ENCODE measurements at places on chromosomes 1 and 21.

DNA sequence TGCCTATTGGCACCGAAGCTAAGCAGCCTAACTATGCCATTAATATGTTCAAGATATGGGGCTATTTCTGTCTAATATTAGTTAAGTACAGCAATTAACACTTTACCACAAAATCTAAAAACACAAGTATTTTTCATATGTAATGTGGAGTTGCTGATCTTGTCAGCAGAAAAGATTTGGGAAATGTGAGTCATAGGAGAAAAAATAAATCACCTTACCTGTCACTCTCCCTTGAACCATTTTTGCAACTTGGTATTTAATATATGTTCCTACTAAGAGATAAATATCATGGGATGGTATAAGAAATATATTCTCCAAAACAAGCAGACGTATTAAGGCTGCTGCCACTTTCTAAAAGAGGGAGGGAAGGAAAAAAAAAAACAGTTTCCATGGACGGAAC is 17.0 kb downstream of the NUP210L start:
- no peak for DNase-seq

DNA sequence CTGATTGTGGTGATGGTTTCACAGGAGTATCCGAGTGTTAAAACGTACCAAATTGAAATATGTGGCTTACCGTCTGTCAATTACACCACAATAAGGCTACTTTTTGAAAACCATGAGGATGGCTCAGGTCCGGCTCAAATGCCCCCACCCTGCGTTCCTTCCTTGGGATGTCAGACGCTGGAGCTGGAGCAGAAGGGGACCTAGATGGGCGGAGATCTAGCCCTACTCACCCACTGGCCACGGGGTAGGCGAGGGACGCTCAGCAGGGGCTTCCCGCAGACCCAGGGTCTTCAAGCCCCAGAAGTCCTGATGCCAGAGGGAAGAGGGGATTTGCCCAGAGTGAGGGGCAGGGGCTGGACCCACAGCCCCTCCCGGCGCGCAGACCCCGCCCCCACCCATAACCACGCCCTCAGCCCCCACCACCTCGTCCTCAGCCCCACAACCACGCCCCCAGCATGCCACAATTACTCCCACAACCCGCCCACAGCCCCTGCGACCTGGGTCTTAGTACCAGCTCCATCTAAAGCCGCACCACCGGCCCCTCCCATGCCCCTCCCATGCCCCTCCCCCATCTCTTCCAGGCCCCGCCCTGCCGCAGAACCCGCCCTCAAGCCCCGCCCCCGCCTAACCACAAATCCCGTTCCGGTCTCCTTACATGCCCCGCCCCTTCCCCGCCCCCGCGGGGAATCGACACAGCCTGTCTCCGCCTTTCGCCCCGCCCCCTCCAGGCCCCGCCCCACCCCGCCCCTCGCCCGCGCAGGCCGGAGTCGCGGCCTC is at the start of gene LRRC3:
Gene LRRC3 (plus strand): TSS at position 764 of the 777 bp plus-strand sequence. CDS start 1,135 bp downstream, outside the sequence.
- peak; percentile 97 for DNase-seq

GRCh38 chr1:228920831-228921230 is 185.6 kb downstream of the RHOU start:
- DNase-seq: no peak

DNA sequence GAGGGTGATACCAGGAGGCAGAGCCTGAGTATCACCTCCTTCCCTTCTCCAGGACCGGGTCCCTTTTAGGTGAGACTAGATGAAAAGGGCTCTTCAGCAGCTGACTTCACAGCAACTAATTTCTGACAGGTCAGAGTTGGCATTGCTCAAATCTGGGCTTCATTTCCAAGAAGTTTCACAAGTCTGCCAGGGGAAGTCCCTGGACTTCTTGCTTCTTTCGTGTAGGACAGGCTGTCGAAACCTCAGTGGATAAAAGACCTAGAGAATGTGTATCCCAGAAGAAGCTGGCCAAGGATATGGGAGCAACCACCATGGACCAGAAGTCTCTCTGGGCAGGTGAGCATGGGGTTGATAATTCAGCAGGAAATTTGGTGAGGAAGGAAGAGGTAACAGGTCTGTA is at the start of gene CHI3L2:
Gene CHI3L2 (plus strand): TSS at position 280 of the 400 bp plus-strand sequence. CDS start 17 bp downstream, at position 297.
- DNase-seq: no peak

GRCh38 chr1:72357411-72357810 is 75.1 kb upstream of the NEGR1 start:
- DNase-seq: no peak

- no peak for DNase-seq
Measured at GRCh38 chr1:46301406-46301807, 2.0 kb downstream of the LRRC41 start.

- DNase-seq: no peak
Measured at GRCh38 chr1:3942416-3943122, 42.5 kb upstream of the C1orf174 start.

- no peak for DNase-seq
Measured at GRCh38 chr1:168917796-168918195, 188.7 kb upstream of the ATP1B1 start.

DNA sequence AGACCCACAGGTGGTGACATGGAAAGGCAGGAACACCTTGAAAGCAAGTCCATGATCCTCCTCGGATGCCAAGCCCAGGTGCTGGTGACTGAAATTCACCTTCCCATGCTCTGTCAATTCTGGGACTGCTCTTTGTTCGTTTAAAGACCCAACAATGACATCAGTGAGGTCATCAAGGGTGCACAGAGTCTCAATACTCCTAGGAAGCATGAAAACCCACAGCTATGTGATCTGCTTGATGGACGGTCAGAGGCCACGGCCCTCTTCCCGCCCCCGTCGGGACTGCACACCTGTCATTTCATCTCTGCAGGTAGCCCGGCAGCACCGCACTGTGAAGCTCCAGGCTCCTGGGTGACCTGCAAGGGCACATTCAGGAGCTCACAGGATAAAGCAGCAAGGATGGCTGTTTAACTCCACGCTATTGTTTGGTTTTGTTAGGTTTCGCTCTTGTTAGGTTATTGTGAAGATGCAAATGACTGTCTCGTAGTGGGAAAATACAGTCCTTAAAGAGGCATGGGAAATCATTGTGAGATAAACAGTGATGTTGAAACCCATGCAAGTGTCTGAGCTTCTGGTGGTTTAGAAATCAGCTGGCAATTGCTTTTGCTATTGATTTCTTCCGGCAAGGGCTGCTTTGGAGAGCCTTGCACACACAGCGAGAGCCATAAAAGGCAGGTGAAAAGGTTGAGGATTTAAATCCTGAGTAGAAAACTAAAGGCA is 124.8 kb upstream of the AJAP1 start:
- DNase-seq: no peak

- no peak for DNase-seq
Measured at GRCh38 chr21:14592296-14593000, 46.3 kb upstream of the SAMSN1 start.

DNA sequence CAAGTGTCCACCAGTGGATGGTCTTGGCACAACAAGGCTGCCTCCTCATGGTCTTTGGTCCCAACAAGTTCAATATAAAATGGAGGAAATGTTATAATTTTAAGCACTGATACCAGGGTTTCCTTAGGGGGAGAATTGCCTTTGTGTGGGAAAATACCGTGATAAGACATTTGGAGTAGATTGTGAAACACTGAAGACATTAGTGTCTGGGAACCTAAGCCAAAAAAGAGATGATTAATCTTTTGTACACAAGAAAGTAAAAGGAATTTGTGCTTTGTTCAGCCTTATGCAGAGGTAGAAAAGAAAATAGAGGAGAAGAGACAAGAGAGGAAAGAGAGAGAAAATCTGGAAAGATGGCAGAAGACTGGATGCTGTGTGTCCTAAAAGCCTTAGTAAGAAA is 36.1 kb downstream of the ST6GALNAC3 start:
- DNase-seq: no peak

- DNase-seq: no peak
Measured at GRCh38 chr1:198700396-198700795, 61.6 kb downstream of the PTPRC start.

DNA sequence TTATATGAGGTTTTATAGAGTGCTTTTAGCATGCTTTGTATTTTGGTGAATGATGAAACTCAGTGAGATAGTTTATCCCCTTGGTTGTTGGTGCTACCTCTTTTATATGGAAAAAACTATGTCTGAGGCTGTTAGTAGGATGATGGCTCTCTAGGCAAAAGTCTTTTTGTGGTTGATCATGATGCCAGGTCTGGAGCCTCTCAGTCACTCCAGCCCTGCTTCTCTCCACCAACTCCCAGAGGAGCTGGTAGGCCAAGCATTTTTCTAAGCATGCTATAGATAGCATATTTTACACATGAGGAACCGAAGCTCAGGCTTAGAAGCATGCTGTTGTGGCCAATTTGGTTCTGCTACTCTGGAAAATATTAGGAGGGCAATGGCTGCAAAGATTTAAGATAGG is 82.2 kb downstream of the FMN2 start:
- no peak for DNase-seq

- DNase-seq: no peak
Measured at GRCh38 chr1:172832006-172832725, 173.3 kb downstream of the FASLG start.

- peak; percentile 51 for DNase-seq
Measured at GRCh38 chr1:8182034-8182761, 135.7 kb upstream of the SLC45A1 start.

DNA sequence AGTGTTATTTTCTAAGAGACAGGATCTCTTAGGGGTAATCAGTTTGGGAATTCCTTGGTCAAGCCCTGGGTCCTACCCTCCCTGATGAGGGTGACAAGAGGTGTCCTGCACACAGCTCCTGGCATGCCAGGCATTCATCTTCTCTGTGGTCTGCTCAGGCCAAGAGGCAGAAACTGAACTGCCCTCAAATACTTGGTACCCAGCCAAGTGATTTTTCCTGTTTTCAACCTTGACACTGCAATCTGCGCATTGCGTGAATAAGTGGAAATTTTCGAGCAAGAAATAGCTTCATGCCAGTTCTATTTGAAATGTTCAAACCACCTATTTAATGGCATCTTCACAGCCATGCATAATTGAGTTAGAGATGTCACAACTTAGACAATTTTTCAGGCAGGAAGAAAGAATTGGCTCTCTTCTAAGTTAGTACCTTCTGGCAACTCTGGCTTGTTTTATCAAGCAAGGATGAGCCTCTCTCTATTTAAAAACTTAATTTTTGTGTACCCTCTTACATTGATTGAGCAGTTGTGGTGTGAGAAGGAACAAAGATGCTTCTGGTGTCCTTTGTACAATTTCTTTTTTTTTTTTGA is 27.0 kb downstream of the DNM3 start:
- peak; percentile 46 for DNase-seq

DNA sequence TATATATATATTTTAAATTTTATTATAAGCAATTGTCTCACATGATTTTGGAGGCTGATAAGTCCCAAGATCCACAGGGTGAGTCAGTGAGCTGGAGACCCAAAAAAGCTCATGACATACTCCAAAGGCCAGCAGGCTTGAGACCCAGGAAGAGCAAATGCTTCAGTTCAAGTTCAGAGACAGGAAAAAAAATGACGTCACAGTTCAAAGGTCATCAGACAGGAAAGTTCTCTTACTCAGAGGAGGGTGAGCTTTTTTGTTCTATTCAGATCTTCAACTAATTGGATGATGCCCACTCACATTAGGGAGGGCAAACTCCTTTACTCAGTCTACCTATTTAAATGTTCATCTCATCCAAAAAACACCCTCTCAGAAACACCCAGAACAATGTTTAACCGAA is 18.2 kb downstream of the RXRG start:
- DNase-seq: no peak

DNA sequence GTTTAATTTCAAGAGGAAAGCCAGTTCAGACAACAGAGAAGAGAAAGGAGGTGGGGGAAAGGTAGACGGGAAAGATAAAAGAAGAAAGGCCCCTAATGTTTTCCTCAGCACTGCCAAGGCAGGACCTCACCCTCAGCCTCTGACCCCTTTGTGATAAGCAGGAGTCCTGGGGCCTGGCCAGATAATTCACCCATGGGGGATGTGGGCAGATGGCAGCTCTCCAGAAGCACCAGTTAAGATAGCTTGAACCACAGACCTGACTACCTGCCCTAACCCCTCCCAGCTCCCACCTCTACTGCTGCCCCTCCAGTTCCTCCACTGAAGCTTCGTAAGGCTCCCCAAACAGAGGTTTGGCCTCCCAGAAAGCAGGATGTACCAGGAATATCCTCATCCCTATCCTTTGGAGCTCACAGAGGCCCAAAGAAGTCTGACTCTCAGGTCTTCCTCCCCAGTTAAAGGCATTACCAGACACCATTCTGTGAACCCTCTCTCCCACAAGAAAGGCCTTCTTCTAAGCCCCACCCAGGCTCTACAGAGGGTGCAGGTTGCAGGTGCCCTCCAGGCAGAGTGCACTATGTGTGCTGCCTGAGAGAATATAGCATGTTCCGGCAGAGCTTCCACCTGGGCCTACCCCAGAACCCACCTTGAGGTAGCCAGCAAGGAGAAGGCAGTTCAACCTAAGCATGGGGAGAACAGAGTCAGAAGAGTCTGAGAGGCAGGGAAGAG is 9.2 kb upstream of the SNAPIN start:
- no peak for DNase-seq

GRCh38 chr1:196960854-196961253 is 16.5 kb upstream of the CFHR5 start:
- DNase-seq: no peak

Data from urothelium cell line (cell line).